Fibroblast of skin of right quadriceps (primary cell): ENCODE measurements at places on chromosomes 11 and 22.

DNA sequence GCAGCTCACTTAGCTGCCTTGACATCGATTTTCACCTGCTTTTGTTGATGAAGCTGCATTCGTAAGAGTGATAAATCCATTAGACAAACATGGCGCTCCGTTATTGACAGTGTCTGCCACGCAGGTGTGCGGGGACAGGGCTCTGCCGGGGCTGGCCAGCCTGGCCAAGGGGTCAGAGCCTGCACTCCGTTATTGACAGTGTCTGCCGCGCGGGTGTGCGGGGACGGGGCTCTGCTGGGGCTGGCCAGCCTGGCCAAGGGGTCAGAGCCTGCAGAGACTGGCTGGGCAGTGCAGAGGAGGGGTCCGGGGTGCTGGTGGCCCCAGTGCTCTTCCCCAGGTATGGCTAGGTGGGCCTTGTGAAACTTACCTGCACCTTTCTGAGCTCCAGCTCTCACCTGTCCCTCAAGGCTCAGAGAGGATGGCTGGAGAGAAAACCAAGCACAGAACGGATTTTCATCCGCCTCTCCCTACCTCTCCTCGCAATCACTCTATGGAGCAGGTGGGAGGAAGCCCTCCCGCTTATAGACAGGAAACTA is 101.6 kb upstream of the B3GAT1 start:
- DNase-seq = no peak

DNA sequence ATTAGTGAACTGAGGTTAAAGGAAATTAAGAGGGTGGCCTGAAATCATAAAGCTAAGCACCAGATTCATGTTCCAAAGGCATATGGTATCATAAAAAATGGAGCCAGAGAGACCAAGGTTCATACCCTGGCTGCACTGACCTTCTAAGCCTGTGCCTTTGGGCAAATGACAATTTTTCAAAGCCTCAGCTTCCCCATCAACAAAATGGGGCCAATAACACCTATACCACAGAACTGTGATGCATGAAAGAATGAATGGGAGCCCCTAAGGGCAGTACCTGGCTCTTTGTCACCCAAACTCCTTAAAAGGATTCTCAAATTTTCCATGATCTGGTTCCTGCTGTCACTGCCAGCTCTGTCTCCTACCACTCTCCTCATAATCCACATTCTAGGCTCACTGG is 72.5 kb downstream of the RAB30 start:
- DNase-seq = no peak

- DNase-seq = no peak
Measured at GRCh38 chr22:44807232-44807631, 54.9 kb downstream of the ARHGAP8 start.

- no peak for DNase-seq
Measured at GRCh38 chr11:36512016-36512415, 1.9 kb upstream of the TRAF6 start.

DNA sequence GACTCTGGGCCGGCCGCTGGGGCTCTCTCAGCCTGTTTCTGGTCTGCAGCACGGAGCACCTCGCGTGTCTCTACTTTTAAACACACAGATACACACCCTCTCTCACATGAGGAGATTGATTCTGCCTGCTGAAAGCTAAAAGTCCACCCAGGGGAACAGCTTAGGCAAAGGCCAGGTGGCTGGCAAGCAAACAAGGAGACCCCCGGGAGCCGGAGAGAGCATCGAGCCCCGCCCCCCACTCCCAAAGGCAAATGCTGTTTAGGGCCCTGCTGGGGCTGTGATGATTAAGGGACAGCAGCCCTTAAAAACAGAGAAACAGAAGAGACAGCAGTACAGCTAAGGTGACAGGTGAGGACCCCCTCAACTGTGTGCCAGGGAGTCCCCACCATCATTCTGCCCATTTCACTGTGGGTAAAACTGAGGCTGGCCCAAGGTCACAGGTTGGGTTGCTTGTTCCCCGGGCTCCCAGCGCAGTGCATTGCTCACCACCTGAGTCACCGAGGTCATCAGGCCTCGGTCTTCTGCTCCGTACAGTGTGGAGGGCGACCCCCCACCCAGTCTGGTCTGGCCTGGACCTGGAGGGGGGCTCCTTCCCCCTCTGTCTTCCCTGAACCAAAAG is 6.8 kb downstream of the CABP7 start:
- no peak for DNase-seq

GRCh38 chr11:129223701-129224149 is 31.6 kb upstream of the ARHGAP32 start:
- peak; percentile 42 for DNase-seq

- no peak for DNase-seq
Measured at GRCh38 chr22:41781507-41781906, 19.0 kb upstream of the CCDC134 start.

DNA sequence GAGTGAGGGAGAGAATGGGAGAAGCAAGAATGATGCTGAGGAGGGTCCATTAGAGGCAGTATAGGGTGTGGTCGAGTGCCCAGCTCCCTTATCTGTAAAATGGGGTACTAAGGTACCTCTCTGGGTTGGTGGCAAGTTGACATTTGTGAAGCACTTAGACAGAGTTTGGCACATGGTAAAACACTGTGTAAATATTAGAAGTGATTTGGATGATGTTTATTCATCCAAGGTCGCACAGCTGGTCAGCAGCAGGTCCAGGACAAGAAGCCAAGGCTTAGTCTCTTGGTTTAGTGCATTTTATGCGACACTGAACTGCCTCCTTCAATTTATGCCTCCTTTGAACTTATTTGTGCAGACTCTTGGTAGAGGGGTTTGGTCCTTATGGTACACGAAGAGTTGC is 19.4 kb downstream of the KREMEN1 start:
- DNase-seq = no peak

GRCh38 chr11:72683782-72684200 is 9.6 kb upstream of the PDE2A start:
- DNase-seq = no peak
